ENCODE measurements at places on chromosomes 5 and 9.

DNA sequence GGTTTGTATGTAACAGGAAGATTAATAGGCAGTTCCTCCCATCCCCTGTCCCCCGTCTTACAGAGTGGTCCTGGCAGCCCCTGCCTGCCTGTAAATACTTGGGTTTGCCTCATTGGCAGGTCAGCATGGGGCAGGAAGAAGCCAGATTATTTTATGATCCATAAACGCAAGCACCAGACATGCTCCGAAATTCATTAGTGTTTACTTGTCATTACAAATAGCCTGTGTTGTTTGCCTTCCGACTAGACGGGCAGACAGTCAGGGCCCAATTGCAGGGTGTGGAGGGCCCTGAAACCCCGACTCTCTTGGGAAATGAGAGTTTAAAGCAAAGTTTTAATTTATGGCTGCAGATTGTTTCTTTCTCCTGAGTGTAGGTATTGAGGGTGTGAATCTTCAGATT is 97.2 kb downstream of the RALGPS1 start:
- no peak overlapping the region for H3K27ac ChIP-seq
- no peak overlapping the region for H3K4me3 ChIP-seq
- no peaks in the 10 kb centered on the region for H3K36me3 ChIP-seq
- peaks cover 79% of the 10 kb centered on the region for H3K27me3 ChIP-seq
- no peak for DNase-seq

DNA sequence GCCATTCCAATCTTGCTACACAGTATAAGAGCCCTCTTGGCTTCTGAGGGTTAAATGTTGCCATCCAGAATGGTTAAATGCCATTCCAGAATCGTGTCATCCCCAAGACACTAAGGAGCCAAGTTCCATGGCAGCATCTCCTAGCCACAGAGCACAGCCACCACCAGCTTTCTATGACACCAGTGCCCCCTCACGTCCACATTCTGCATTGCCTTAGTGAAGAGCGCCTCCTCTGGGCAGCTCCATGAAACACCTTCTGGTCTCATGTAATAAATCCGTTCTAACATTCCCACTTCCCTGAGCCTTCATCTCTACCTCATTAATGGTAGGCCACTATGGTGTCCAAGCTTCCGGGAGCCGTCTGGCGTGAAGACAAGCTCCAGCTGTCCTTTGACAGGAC is 12.4 kb downstream of the CBY3 start:
- H3K4me1 ChIP-seq: peaks cover 3% of the 10 kb centered on the region
- H3K4me3 ChIP-seq: no peak overlapping the region
- H3K27ac ChIP-seq: no peak overlapping the region
- no peak for DNase-seq
- no peaks in the 10 kb centered on the region for H3K36me3 ChIP-seq
- H3K27me3 ChIP-seq: no peaks in the 10 kb centered on the region

DNA sequence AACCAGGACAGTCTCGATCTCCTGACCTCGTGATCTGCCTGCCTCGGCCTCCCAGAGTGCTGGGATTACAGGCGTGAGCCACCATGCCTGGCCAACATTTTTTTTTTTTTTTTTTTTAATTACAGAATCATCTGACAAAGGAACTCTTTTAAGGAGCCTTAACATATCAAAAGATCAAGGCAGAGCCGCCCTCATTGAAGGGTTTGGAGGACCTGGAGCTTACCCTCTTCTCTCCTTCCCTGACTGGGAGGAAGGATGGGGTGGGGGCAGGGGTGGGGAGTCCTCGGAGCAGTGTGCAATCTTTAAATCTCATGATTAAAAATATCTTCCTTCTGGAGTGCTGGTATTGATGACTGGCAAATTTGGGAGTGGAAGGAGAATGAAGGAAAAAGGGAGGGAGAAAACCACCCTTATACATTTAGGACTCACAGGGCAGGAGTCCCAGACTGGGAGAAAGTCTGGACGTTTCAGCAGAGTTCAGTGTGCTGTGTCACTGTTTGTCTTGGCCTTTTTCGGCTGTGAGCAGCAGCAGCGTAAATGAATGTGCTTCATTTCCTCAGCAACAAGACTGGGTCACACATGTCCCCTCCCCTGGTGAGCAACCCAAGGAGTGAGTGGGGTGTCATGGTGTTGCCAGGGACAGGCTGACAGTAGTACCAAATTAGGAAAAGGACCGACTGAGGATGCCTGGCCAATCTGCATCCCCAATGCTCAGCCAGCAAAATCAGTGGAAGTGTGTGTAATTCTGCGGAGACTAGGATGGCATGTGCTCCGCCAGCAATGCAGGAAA is 115.3 kb upstream of the BNC2 start:
- no peak overlapping the region for H3K4me3 ChIP-seq
- no peaks in the 10 kb centered on the region for H3K36me3 ChIP-seq
- H3K4me1 ChIP-seq: no peaks in the 10 kb centered on the region
- no peak for DNase-seq
- no peak overlapping the region for H3K27ac ChIP-seq
- H3K27me3 ChIP-seq: no peaks in the 10 kb centered on the region

DNA sequence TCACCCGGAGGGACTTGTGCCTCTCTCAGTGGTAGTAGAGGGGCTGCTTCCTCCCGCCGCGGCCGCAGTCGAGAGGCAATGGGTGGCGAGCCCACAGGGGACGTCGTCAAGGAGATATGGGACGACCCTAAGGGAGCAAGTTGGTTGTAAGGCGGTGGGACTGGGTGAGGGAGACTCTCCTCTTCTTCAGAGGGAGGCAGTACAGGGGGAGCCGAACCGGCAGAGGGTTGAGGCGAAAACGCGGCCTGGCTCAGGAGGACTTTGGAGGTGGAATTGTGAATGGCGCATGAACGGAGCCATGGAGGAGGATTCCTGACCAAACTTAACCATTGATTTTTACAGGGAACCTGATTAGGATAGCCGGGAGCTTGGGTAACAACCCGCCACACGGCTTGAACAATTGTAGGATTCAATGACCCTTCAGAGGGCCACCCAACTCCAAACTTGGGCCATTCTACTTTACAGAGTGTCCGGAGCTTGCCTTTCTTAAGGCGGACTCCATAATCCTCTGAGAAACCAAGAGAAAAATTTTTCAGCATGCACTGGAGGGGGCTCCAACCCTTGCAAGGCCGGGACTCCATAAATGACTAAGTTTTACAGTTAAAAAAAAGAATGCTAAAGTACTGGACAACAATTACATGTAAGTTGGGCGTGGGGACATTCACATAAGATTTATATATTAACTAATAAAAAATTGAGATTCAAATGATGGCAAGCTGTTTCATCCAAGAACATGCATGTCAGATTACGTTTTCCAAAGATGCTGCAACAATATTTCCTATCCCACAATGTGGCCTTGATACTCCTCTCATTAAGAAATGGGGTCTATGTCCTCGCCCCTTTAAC is 19.4 kb upstream of the RHOBTB3 start:
- H3K36me3 ChIP-seq: no peaks in the 10 kb centered on the region
- H3K27ac ChIP-seq: no peak overlapping the region
- no peak for DNase-seq
- H3K4me1 ChIP-seq: peaks cover 15% of the 10 kb centered on the region

DNA sequence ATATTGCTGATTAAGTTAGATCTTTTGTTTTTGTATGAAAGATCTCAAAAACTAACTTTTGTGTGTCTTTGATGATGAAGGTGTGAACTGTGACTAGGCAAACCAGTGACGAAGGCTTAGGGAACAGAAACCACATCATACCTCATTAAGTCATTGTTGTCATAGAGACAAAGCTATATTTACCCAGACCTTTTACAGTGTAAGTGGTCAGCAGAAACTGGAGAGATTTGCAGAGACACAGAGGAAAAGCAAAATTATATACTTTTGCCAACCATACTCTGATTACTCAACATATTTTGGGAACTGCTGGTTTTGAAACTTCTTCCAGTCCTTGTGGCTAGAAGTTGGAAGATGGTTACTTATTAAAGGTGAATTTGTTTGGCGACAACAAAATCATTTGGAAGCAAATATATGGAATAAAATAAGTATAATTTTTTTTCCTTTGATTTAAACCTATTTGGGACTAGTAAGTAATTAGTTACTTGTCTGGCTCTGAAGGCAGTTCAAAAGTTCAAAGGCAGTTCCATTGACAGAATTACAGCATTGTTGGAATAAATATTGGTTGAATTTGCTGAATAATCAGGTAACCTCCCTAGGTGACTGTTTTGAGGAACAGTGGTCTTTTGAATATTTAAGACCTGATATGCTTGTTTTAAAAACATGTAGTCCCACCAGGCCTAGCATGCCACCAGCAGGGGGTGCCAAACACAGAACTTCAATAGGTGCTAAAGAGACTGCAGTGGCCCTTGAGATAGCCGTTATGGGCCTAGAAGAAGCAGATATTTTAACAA is 103.8 kb downstream of the RPS23 start:
- no peaks in the 10 kb centered on the region for H3K36me3 ChIP-seq
- no peak overlapping the region for H3K4me3 ChIP-seq
- DNase-seq: peak; percentile 38
- H3K27me3 ChIP-seq: no peaks in the 10 kb centered on the region

GRCh38 chr5:157533011-157533481 is 42.5 kb downstream of the ADAM19 start:
- H3K27ac ChIP-seq: no peak overlapping the region
- DNase-seq: no peak
- no peaks in the 10 kb centered on the region for H3K27me3 ChIP-seq
- H3K4me1 ChIP-seq: peaks cover 65% of the 10 kb centered on the region

DNA sequence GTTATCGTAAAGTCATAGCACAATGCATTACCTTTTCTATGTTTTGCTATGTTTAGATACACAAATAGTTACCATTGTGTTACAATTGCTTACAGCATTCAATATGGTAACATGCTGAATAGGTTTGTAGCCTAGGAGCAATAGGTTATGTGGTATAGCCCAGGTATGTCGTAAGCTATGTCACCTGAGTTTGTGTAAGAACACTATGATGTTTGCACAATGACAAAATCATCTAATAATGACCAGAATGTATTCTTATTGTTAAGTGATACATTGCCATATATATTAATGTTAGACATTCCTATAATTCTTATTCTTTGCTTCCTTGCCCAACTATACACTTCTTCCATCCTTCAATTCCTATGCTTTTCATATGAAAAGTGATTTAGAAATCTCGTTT is 18.2 kb upstream of the DAB2 start:
- H3K36me3 ChIP-seq: no peaks in the 10 kb centered on the region
- DNase-seq: no peak
- no peak overlapping the region for H3K4me3 ChIP-seq
- no peaks in the 10 kb centered on the region for H3K4me1 ChIP-seq
- no peak overlapping the region for H3K27ac ChIP-seq

GRCh38 chr9:93520523-93520922 is 55.9 kb upstream of the PHF2 start:
- no peak for DNase-seq
- H3K4me3 ChIP-seq: no peak overlapping the region
- peaks cover 52% of the 10 kb centered on the region for H3K36me3 ChIP-seq

DNA sequence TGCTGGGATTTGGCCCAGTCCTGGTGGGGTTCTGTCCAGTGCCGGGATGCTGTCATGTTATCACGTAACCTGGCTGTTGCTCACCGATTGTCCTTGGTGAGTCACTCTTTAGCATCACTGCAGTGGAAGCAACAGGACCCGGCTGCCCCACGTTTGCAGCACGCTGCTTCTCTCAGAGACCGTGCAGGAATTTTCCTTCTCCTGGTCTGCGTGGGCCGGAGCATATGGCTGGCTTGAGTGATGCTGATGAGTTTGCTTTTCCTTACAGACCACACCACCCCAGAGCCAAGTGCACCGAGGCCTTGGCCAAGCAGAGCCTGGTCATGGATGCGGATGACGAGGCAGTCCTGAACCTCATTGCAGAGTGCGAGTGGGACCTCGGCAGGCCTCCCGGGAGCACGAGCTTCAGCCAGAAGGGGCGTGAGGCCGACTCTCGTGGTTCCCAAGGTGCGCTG is 21.4 kb downstream of the CEP72 start:
- peaks cover 28% of the 10 kb centered on the region for H3K36me3 ChIP-seq
- no peak overlapping the region for H3K27ac ChIP-seq
- H3K4me3 ChIP-seq: no peak overlapping the region
- H3K4me1 ChIP-seq: no peaks in the 10 kb centered on the region

DNA sequence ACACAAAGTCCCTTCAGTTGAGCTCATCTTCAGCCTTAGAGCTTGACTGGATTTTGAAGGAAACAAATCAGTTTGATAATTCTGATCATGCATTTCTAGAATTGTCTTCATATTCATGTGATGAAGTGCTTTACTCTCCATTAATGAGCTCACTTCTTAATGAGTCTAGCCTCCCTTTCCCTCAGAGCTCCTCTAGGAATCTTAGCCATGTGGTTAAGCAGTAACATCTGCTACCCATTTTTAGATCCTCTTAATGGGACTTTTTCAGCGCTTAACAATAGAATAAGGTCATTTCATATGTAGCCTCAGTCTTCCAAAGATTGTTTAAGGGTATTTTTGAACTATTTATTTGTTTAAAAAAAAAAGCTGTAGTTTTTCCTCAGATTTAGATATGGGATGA is 36.9 kb upstream of the LURAP1L start:
- H3K4me1 ChIP-seq: no peaks in the 10 kb centered on the region
- no peaks in the 10 kb centered on the region for H3K27me3 ChIP-seq
- H3K36me3 ChIP-seq: no peaks in the 10 kb centered on the region
- H3K4me3 ChIP-seq: no peak overlapping the region

GRCh38 chr5:93748875-93749397 is 7.5 kb upstream of the POU5F2 start:
- H3K4me1 ChIP-seq: peaks cover 8% of the 10 kb centered on the region
- no peak for DNase-seq
- H3K27ac ChIP-seq: no peak overlapping the region
- no peaks in the 10 kb centered on the region for H3K36me3 ChIP-seq
- H3K27me3 ChIP-seq: no peaks in the 10 kb centered on the region

DNA sequence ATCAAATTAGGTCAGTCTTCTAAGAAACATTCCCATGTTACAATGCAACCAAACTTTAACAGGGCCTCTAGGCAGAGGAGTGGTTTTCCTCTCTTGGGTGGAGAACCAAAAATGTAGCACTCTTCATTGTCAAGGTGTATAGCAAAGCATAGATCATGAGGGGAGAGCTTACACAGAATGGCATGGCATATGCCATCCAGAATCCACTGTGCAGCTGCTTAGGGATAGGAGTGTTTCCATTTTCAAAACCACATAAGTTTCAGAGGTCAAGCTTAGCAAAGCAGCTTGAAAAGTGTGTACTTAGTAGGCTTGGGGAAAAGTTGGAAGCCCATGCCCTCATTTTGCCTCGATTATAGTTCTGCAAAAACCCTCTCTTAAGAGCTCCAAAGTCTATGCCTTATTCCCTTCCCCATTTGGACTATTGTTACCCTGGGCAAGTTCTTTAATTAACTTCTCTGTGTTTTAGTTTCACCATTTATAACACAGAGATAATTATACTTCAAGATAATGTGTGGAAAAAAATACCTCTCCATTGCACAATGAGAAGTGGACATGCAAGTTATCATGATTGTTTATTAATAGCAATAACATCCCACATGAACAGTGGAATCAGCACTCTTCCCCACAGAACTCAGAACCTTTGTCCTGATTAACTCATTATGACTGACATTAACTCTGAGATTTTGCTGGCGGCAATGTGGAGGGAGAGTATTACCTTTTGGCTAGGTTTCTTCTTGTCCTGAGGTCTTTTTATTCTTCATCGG is 398.9 kb upstream of the WWC1 start:
- H3K4me1 ChIP-seq: no peaks in the 10 kb centered on the region
- H3K4me3 ChIP-seq: no peak overlapping the region
- H3K27me3 ChIP-seq: no peaks in the 10 kb centered on the region
- H3K36me3 ChIP-seq: no peaks in the 10 kb centered on the region
- no peak overlapping the region for H3K27ac ChIP-seq

GRCh38 chr9:136539427-136540421 is 6.1 kb downstream of the NOTCH1 start:
- no peaks in the 10 kb centered on the region for H3K27me3 ChIP-seq
- peak; percentile 94 for DNase-seq
- peak overlapping the region; percentile 94 for H3K4me3 ChIP-seq
- H3K36me3 ChIP-seq: peaks cover 34% of the 10 kb centered on the region
- peak overlapping the region; percentile 100 for H3K27ac ChIP-seq

GRCh38 chr5:1282131-1282992 is 12.5 kb downstream of the TERT start:
- no peaks in the 10 kb centered on the region for H3K27me3 ChIP-seq
- no peak overlapping the region for H3K4me3 ChIP-seq
- no peak for DNase-seq
